ENCODE measurements at places on chromosomes 3 and 15.

GRCh38 chr15:72312605-72313447, 7.1 kb downstream of the CELF6 start:
- DNase-seq: peak; percentile 48

DNA sequence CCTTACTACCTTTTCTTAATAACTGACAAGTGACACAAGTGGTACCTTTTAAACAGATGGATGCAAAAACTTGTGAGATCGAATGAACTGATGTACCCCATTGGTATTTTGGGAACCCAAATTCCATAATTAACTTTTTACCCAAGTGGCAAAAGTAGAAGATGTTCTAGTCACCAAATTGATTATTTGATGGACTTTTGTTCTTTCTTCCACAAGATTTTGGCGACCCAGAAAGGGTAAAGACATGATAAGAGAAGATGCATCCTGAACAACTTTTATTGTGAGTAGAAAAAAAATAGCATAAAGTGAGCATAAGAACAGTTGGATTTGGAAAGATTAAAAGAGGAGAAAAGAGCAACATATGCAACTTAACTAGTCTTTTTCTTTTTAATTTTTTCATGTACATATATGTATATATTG, 159.5 kb downstream of the TIGIT start:
- no peak for DNase-seq

- DNase-seq: no peak
Observed at GRCh38 chr3:184514171-184514490, 47.5 kb upstream of the EPHB3 start.

- no peak for DNase-seq
Observed at GRCh38 chr3:53688989-53689388, 157.2 kb downstream of the CHDH start.

DNA sequence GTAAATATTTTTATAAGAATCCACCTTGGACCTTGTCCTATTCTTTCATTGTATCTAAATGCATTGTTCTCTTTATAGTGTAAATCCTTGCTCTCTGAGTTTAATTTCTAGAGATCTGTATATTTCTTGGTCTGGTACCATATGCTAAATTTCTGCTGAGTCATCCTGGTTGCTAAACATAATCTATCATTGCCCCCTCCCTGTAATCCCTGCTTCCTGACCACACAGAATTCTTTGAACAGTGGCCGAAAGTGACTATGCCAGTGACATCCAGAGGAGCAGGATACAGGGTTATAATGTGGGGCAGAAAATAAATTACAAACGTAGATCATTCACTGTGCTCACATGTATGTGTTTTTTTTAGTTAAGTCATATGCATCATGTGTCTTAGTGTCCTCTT, 143.1 kb downstream of the DIPK2A start:
- DNase-seq: peak; percentile 40

- DNase-seq: no peak
Observed at GRCh38 chr15:80216911-80217310, 35.1 kb downstream of the CTXND1 start.

GRCh38 chr15:26325495-26325894, 447.4 kb downstream of the GABRB3 start:
- no peak for DNase-seq

DNA sequence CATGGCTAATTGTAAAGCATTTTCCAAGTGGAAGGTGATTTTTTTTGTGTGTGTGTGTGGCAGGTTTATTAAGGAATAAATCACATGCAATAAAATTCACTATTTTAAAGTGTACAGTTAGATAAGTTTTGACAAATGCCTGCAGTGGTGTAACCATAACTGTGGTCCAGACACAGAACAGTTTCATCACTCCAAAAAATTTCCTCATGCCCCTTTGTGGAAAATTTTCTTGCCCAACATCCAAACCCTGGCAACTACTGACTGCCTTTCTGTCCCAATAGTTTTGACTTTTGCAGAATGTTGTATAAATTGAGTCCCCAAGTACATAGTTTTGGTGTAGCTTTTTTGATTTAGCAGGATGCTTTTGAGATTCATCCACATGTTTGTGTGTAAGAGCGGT, 135.1 kb upstream of the KLHL25 start:
- DNase-seq: no peak

DNA sequence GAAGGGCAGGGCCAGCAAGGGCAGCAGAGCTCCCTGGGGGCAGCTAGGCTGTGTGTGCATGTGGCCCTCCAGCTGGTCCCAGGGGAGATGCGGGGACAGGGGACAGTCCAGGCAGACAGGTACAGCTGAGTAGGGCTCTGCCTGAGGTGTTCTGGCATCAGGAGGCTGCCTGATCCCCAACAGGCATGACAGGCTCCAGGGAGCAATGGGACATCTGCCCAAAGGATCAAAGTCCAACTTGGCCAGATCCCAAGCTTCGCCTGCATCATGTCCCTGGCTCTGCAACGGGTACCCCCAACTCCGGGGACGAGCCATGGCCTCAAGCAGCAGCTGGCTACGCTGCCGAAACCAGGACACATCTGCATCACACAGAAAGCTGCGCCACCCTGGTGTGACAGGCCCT, 21.8 kb downstream of the ATRIP start:
- no peak for DNase-seq

- no peak for DNase-seq
Observed at GRCh38 chr3:71074423-71074822, 509.1 kb downstream of the FOXP1 start.

DNA sequence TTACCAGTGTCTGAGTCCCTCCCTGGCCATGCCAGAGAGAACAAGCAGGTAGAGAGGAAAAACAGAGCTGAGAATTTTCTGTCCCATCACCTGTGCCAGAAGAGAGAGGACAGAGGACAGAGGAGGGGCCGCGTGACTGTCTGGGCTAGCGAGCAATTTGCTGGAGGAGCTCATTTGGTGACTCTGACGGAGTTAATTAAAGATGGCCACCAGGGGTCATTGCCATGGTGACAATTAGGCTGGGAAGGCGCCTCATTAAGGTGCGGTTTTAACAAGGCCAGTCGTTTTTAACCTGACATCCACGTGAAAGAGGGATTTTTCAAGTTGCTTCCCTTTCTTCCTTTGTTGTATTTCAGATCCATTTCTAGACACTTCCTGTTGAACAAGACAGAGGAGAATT, 72.4 kb downstream of the RHCG start:
- DNase-seq: no peak

DNA sequence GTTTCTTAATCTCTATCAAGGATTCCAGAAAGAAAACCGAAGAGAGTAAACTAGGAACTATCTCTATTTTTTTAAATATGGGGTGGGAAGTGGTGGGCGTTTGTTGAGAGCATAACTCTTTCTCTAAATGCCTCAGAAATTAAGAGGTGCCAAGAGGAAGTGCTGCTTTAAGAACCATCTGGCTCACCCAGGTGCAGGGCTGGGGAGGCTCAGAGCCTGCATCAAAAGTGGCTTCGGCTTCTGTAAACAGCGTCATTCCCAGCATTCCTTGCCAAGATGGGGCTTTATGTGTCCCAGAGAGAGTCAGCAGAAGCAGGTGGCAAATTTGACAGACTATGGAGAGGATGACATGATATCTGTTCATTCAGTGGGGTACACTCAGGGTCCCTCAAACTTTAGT, 123.3 kb upstream of the BFSP2 start:
- no peak for DNase-seq

DNA sequence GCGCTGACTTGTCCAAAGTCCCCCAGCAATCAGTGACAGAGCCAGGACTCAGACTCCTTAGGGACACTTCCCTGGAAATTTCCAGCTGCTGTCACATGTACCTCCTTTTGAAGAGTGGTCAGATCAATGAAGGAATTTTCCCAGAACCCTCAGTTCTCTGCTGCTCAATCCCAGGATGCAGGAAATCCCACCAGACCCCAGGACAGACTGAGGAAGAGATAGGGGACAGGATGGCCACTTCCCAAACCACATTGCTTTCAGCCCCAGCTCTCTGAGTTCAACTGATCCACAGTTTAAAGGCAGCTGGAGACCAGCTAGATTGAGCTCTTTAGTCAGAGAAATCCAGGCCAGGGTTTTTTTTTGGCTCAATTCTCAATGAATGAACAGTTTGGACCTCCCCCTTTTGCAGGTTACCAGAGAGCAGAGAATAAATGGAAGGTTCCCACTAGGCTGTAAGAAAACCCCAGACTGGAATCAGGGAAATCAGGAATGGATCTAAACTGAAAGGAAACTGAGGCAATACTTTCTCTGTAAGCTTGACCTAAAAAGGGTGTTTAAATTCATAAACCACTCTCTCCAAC, 1.5 kb downstream of the CYP1A1 start:
- no peak for DNase-seq

DNA sequence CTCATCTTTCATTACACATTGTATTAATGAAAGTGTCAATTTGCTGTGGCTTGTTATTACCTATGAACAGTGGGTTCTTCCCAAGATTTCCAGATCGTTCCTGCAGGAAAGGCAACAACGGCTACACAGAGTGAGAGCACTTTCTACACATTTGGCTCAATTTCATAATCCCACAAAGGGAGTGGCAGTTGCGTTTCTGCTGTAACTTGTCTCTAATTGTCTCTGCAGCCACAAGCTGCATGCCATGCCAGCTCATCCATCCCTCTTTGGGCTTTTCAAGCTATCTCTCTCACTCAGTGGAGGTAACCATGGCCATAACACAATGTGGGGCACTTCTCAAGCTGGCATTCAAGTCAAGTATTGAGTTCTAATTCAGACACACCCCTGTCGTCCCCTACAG, 27.7 kb upstream of the CPNE4 start:
- no peak for DNase-seq

DNA sequence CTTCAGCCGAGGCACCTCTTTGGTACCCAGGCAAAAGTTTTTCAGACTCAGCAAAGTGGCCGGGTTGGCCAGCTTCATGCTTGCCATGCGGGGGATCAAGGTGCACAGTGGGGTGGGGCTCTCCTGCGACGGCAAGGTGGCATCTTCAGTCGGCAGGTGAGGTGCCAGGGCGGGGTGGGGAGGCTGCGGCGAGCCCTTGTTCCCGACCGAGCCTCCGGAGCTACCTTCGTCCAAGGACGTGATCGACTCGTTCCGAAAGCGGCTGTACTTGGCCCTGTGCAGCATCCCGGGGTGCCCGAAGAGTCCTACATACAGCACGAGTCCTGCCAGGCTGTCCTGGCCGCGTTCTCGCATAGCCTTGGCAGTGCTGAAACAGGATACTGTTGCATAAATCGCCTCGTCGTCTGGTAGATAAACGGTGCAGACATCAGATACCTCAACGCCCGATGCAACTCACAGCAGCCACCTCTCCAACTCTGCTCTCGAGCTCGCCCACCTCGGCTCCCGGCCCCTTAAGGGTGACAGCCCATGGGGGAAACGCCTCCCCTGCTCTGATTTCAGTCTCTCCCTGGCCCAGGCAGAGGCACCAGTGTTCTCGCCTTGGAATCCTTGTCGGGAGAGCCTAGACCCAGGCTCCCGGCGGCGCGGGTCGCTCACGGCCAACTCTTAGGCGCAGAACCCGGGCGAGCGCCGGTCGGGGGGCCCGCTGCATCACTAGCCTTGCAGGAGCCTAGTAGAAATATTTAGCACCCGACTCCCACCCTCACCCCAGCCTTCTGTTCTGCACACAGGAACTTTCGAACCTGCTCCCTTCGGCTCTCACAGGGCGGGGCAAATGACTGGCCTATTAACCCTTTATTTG, 826 bp downstream of the SHC4 start:
- no peak for DNase-seq
